DND-41 (cell line): ENCODE measurements at places on chromosomes 5 and 9.

GRCh38 chr9:93810028-93810971 is 144.9 kb downstream of the BARX1 start:
- DNase-seq, result no peak

GRCh38 chr9:5301544-5301943 is 3.0 kb downstream of the RLN2 start:
- DNase-seq, result peak; percentile 69

GRCh38 chr5:127941646-127942045 is 141.9 kb upstream of the SLC12A2 start:
- no peak for DNase-seq

GRCh38 chr9:33446240-33446945 is 1.0 kb downstream of the AQP3 start:
- DNase-seq, result peak; percentile 76

- DNase-seq, result no peak
These were observed 1.8 kb upstream of the JADE2 start for GRCh38 chr5:134523543-134524271.

DNA sequence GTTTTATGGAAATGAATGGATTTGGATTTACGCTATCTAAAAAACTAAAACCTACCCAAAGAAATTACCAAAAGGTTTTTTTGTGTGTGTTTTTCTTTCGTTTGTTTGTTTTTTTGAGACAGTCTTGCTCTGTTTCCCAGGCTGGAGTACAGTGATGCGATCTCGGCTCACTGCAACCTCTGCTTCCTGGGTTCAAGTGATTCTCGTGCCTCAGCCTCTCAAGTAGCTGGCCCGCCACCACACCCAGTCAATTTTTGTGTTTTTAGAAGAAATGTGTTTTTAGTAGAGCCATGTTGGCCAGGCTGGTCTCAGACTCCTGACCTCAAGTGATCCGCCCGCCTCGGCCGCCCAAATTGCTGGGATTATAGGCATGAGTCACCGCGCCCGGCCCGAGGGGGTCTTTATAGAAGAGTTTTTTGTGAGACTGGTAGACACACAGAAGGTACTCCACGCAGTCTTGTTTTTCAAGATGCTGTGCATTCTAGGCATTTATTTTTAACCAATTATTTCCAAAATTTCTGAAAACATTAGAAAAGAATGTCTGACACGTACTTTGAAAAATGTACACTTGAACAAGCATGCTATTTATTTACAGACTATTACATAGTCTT is 75.7 kb downstream of the NR6A1 start:
- DNase-seq, result no peak

DNA sequence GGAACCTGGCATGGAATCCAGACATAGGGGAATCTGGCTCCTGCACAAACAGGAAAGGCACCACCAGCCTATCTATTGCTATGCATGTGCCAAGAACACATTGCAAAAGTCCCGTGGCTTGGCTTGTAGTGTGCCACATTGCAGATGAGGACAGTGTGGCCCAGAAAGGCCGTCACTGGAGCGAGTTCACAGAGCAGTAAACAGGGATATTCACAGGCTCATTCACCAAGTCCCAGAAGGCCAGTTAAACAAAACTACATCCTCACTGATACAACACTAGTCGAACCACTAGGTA is 39.6 kb upstream of the TRIM32 start:
- no peak for DNase-seq

- DNase-seq, result no peak
These were observed 290.1 kb downstream of the ADAMTS6 start for GRCh38 chr5:65191554-65192135.

- DNase-seq, result no peak
These were observed 32.4 kb upstream of the LRRC14B start for GRCh38 chr5:158807-159447.

GRCh38 chr9:138098116-138098907 is 220.7 kb downstream of the CACNA1B start:
- no peak for DNase-seq

DNA sequence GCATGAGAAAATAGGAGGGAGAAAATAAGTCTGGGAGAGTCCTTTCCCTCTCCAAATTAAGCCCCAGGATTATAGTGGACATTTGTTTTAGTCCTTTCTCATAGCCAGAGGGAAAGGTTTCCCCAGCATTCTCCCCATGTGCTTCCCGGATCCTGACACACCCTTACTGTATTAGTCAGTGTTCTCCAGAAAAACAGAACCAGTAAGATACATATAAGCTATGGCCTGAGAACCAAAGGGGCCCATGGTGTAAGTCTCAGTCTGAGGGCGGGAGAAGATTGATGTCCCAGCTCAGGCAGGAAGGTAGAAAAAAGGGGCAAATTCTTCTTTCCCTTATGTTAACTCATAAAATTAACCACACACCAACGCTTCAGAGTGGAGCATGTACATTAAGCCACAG is 25.6 kb upstream of the SPATA31D4 start:
- no peak for DNase-seq

DNA sequence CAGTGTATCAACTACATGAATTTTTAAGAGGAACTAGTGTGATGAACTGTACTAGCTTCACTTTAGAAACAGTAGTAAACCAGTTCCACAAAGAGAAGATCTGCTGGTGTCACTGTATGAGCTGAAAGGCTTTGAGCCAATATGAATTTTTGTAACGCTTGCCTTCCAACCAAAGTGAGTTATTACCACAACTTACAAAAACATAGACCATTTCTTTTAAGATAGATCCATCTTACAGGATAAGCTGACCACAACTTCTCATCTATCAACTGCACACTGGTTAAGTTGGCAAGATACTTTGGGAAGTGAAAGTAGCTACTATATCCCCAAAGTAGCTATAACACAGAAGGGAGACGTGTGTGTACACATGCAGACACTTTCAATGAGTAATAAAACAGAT is 849.6 kb upstream of the DMAC1 start:
- DNase-seq, result no peak

DNA sequence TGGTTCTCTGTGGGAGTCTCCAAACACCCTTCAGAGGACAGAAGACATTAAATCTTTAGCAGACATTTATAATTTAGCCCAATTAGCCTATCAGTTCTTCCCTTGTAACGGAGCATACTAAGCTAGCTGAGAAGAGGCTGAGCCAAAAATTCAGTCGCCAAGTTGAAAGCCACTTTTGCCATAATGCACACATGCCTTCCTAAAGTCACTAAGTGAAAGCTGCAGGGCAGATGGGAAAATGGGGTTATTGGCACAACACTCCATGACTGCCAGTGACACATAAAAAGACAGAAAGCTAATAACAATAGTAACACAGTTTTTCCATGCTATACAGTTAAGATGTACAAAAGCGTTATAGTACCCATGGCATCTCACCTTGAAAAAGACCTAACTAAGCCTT is 176.2 kb downstream of the DIRAS2 start:
- no peak for DNase-seq

DNA sequence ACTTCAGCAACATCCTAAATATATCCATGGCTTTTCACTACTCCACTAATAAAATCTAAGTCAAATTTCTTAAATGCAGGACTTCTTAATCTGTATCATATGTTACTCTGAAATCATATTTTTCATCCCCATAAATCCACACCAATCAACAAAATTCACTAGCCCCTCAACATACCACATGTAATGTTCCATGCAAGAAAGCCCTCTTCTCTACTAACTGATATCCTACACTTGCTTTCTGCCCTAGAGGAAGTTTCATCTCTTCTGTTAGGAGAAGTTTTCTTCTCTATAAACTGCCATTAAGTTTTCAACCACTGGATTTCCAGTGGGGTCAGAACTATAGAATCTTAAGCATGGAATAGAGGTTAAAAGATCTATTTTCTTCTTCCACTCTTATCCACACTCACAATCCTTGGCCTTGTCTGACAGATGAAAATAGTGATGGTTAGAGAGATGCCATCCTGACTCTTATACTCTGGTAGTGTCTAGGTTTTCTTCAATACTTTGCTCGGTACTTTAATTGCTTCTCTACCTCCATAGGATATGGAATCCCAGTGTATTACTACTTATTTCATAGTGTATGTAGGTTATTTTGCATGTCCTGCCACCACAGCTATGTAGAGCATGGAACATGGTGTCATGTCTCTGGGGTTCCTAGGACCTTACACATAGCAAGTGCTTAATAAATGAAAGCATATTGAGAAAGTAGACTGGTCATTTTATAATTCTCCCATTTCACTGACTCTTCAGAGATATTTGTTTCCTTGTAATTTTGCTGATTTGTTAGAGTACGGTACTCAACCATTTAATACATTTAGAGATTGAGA is 48.4 kb downstream of the ALDH1A1 start:
- no peak for DNase-seq

DNA sequence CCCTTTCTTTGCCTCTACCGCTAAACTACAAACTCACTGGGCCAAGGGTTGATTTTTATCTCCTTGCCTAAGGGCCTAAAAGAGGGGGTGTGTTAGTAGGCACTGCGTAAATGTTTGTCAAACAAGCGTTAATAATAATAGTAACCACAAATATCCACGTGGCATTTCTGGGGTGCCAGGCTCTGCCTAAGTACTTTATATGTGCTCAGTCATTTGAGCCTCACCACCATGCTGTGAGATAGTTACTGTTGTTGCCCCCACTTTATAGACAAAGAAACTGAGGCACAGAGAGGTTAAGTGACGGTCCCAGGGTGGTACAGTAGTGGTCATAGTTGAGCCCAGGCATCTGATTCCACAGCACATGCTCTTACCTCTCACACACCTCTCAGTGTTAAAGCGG is 52.4 kb downstream of the ERGIC1 start:
- DNase-seq, result no peak

GRCh38 chr5:176882567-176882903 is 16.6 kb downstream of the HK3 start:
- no peak for DNase-seq

DNA sequence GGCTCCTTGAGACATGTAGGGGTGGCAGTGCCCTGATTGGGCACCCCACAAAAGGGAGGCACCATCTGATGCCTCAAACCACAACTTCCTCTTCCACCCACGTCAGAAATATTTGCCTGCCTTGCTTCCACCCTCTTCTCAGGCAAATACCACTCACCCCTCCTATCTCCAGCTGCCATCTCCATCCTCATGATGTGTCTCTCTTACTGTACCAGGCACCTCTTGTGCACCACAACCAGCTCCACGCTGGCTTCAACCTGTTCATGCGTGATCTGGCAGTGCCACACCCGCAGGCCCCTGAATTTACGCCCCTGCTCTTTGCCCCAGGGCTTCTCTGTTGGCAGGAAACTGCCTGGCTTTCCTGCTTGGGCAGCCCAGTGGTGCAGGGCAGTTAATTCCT is 87.8 kb upstream of the HSPA9 start:
- DNase-seq, result peak; percentile 65

GRCh38 chr9:134420281-134420845 is 94.1 kb downstream of the RXRA start:
- no peak for DNase-seq

DNA sequence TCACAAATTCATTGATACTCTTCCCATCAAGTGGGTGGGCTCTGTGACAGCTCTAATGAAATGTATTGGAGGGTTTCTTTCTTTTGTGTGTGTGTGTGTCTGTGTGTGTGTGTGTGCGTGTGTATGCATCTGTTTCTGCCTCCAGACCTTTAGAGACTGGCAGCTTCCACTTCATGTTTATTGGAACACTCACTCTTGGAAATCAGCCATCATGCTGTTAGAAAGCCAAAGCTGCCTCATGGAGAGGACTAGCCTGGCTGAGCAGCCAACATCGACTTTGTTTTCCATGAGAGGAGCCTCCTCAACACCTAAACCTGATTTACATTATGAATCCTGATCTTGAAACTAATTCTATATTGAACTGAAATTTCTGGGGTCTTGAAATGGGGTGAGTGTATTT is 128.5 kb upstream of the FAM174A start:
- no peak for DNase-seq

GRCh38 chr5:9927521-9927997 is 297.4 kb upstream of the TAS2R1 start:
- DNase-seq, result no peak

- DNase-seq, result no peak
These were observed 38.7 kb upstream of the ANGPTL2 start for GRCh38 chr9:127161081-127161624.

GRCh38 chr9:112382501-112383364 is 2.8 kb downstream of the HSDL2 start:
- DNase-seq, result no peak

DNA sequence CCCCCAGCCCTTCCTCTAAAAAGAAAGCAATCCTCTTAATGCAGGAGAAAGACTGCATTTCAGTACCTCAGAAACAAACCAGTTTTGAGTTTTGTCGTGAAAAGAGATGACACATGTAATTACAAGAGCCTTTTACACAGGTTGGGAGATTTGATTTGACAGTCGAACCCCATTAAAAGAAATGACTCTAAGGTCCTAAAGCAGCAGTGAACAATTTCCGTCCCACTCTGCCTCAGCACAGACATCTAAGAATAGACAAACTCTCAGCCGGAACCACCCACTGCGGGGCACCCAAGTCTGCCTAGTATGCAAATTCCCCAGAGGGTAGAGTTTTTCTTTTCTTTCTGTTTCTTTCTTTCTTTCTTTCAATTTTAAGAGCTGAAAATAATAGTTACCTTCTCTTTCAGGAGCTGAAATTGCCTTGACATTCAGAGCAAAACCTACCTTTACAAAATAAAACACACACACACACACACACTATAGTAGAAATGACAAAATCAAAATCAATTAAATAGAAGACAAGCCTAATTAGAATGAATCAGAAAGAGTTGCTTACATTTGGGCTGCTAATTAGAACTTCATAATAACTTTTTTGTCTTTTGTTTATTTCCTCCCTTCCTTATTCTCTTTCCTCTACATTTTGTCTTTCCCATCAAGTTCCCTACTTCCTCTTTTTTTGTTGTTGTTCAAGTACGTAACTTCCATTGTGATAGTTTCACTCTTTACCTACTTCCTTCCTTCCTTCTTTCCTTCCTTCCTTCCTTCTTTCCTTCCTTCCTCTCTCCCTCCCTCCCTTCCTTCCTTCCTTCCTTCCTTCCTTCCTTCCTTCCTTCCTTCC is 65.1 kb downstream of the BASP1 start:
- no peak for DNase-seq

GRCh38 chr5:129041196-129041881 is 53.2 kb upstream of the ISOC1 start:
- DNase-seq, result no peak

DNA sequence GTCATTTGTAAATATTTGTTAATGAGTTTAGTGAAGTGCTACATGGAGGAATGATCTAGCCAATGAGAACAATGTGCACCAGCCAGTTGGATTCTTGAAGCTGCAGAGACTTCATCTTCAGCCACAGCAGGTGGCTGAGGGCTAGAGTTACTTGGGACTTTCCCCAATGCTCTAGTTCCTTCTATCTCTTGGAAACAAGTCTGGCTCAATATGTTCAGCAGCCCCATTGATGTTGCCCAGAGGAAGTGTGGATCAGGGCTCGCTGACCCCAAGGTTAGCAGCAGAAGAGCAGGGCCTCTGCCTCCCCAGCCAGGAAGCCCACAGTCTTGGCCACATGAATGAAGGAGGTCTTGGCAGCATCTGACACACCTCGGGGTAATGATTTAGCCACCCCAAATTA is 117.5 kb downstream of the SLC1A3 start:
- no peak for DNase-seq
